ENCODE measurements at places on chromosomes 3 and 15.

GRCh38 chr3:58260733-58261132 lies 23.1 kb downstream of the ABHD6 start:
- no peak for DNase-seq

DNA sequence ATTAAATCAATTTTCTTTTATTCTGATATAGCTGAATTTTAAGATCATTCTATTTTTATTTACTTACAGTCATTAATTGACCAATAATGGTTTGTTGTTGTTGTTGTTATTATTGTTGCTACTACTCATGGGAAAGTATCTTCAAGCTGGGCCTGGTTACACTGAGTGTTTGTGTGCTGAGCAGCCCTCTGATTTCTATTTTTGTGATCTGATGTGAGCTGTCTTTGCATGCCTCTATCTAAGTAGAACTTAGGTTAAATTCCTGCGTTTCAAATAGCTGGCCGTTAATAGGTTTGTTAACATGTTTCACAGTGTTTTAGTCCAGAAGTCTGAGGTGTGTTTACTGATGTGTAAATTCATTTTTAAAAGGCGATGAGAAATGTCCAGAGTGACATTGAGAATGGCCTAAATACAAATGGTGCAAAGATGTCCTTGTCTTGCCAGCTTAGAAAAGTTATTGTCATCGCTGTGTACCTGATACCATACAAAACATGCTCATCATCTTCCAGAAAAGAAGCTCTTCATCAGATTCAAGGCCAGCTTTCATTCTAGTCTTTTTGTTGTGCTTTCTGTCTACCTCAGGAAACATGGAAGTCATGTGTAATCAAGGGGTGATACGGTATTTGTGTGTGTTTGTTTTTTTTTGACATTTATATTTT lies 15.8 kb downstream of the ARIH2 start:
- no peak for DNase-seq

- DNase-seq, result no peak
Observed at GRCh38 chr3:197425485-197426120, 127.2 kb upstream of the DLG1 start.

DNA sequence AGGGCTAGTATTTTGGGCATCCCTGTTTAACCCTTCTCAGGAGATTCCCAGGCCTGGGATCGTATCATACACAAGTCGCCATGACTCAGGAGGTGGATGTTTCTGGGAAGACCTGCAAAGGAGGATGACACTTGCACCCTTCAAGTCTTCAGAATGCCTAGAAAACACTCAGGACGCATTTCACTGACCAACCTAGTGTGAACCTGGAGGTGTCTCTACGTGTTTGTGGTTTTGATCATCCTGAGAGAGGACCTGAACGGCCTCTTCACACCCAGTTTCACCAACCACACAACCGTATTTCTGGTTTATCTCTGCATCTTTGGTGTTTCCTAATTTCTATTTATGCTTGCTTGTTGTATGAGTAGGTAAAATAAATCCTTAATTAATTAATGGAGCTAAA lies 2.8 kb upstream of the CLDND1 start:
- DNase-seq, result no peak

DNA sequence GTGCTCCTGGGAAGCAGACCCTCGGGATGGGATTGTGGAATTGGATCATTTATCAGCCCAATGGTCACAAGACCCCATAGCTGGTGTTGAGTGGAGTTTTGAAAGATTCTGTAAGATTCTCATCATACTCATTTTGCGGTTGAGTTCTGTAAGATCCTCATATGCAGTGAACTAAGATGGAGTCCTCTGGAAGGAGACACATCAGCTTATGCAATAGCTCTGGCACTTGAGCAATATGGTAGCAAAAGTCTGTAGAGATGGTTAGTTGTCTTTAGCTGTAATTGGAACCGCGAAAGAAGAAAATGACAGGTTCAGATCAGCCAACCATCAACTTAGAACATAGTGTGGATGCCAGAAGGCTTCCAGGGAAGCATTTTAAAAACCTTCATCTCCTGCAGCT lies 184.5 kb upstream of the TSC22D2 start:
- no peak for DNase-seq

DNA sequence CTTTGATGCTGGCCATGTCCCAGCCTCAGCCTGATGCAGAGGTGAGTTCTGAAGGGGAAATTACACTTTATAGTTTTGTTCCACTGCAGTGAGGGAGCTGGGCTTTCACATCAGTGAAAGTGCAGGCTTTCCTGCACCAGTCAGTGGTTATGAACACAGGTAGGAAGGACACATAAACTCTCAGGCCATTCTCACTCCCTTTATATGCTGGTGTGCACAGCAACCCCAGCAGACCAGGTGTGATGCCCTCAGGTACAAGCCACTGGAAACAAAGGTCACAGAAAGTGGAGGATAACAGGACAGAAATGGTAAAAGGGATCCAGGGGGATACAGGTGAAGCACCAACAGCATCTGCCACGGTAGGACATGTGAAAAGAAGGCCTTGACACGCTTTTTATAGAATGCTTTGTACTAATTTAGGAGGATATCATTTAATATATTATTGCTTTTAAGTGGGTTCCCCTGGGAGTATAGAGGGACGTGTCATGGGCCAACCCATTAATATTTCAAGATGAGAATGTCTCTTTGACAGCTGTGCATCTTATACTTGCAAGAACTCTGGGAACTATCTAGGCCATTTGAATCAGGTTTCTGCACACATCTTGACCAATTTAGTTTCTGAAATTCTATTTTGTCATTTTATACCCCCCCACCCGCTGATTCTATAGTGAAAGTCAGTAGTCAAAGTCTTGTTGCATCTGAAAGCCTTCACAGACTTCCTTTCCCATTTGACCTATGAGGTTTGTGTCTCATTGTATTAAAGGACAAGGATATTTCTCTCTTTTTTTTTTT lies 25.0 kb upstream of the BLM start:
- no peak for DNase-seq

GRCh38 chr3:191216510-191216909 lies 17.5 kb downstream of the OSTN start:
- DNase-seq, result no peak

DNA sequence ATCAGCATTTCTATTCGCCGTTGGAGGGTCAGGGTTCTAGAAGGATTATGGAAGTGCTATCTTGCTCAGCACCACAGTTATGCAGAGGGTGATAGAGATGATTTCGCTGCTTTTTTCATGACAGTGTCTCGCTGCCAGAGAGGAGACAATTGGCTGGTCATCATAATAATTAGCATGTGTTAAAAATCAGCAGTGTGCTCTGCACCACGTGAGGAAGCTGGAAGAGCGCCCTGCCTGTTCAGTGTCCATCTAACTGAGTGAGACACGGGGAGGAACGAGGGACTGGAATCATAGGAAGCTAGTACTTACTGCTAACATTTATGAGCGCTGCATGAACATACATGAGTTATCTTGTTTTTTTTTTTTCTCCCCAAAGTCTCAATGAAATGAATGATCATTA lies 116.2 kb upstream of the PLAAT1 start:
- DNase-seq, result no peak

DNA sequence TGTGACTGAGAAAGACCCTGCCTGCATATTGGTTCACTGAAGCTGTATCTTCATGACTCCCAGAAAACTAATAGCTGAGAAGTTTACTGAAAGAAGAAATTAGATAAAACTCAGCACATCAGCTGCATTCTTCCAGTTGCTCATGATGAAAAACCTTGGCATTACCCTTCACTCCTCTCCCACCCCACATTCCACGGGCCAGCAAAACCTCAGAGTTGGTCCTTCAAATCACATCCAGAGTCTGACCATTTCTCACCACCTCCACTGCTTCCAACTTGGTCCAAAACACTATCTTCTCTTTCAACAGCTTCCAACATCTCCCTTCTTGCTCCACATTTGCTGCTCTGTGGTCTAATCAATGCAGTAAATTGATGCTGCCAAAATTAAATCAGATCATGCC lies 97.1 kb downstream of the CD47 start:
- no peak for DNase-seq

DNA sequence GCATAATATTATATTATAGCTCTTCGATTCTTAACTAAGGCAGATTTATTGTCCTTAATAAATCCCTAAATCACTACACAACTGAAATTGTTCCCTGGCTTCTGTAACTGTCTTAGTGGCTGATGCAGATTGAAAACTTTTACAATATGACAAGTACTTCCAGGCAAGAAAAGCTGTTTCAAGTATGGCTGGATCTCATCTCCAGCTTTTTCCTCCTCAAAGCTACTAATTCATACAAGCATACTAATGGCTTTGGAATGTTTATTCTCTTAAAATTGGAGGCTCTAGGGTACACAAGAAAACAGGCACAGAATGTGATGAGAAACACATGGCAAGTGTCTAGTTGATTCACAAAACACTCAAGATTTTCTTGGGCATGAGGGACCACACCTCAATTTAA lies 351.5 kb upstream of the ICE2 start:
- no peak for DNase-seq

- DNase-seq, result no peak
Observed at GRCh38 chr15:100295939-100296565, 45.7 kb downstream of the ADAMTS17 start.

GRCh38 chr15:20355256-20355868 lies 186.2 kb downstream of the GOLGA6L6 start:
- no peak for DNase-seq

DNA sequence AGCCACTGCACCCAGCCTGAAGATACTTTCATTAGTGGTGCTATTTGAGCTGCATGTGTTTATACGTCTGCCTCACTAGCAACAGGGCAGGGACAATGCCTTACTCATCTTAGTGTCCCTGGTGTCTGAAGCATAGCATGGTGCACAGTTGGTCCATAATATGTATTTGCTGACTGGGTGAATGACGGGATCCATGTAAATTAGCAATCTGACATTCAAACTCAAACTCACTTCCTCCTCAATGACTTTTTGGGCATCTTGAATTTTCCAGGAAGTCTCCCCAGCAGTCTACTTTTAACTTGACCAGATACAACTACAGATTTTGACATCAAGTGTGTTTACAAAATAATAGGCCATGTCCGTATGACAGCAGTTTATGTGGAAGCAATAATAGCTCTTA lies 3.0 kb upstream of the LDHAL6B start:
- no peak for DNase-seq

DNA sequence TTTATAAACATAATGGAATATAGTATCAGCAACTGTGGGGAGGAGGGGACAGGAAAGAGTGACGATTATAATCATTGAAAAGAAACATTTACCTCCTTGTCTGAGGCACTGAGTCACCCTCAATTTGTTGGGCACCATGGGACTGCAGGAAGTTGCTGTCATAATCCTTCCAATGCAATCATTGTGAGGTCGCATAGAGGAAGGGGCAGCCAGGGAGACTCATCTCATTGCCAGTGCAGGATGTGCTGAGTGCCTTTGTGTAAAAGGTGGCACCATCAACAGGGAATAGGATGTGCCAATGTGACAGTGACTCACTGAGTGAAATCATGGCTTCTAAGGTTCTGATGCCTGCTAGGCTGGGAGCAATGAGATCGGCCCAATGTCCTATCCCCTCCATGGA lies 300.4 kb upstream of the ADAMTS9 start:
- no peak for DNase-seq

- no peak for DNase-seq
Observed at GRCh38 chr15:37289109-37289765, 188.9 kb upstream of the MEIS2 start.

GRCh38 chr3:138289701-138290100 lies 40.0 kb downstream of the NME9 start:
- DNase-seq, result no peak

GRCh38 chr15:55353025-55353424 lies 34.0 kb downstream of the PIGB start:
- no peak for DNase-seq

GRCh38 chr15:74780523-74781430 lies 1.1 kb upstream of the CSK start:
- DNase-seq, result no peak

DNA sequence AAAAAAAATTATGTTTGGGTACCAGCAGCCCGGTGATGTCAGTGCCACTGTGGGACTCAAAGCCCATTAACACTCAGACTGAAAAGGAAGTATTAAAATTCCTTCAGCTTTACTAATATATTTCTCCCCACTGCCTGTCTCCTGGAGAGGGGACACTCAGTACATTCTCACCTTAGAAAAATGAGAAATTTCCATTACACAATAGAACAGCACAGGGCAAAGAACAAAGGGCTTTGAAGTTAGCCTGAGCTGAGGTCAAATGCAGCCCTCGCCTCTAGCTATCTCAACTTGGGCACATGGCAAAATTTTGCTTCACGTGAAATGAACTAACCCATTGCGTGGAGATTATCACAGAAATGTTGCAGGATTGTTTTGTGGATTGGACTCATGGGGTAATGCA lies 80.8 kb downstream of the RARB start:
- no peak for DNase-seq

DNA sequence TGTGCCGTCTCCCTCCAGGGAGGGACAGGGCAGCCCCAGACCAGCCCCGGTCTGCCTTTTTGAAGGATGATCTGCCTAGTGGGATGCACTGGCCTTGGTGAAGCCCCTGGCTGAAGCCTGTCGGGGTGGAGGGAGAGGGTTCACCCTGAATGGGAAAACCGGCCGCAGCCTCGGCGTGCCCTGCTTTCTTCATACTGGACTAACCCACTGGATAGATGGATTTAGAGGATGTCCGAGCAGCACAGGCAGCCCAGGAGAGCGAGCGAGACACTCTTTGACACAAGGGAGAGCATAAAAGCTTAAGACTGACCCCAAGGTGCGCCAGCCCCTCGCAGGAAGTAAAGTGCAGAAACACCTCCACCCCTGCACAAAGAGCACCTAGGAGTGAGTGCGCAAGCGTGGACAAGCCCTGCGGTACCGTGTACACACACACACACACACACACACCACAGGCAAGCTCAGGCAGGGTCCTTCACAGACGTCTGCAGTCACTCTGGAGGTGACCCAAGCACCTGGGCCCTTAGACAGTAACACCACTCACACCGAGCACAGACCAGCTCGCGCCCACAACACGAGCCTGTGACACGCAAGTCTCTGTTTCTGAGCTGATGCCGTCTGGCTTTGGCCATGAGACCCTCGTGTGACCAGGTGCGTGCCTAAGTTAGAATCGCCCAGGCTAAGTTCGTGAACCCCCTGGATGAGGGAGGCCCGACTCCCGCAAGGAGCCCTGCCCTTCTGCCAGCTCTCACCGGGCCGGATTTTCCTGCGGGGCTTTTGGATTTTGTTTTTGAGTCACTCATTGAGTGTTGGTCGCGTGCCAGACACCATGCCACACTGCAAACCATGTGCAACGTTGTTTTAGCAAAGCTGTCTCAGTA lies 11.3 kb downstream of the SEMA4B start:
- no peak for DNase-seq

DNA sequence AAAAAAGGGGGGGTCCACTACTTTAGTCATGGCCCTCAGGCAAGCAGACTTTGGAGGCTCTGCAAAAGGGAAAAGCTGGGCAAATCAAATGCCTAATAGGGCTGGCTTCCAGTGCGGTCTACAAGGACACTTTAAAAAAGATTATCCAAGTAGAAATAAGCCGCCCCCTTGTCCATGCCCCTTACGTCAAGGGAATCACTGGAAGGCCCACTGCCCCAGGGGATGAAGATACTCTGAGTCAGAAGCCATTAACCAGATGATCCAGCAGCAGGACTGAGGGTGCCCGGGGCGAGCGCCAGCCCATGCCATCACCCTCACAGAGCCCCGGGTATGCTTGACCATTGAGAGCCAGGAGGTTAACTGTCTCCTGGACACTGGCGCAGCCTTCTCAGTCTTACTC lies 15.3 kb downstream of the ZMAT3 start:
- no peak for DNase-seq

GRCh38 chr15:72840114-72840513 lies 56.6 kb upstream of the ADPGK start:
- DNase-seq, result no peak
